CD4-positive, alpha-beta T cell treated with Interleukin-12 subunit alpha and Interleukin-12 subunit beta, for 1 hour (primary cell): ENCODE measurements at places on chromosomes 13 and 19.

DNA sequence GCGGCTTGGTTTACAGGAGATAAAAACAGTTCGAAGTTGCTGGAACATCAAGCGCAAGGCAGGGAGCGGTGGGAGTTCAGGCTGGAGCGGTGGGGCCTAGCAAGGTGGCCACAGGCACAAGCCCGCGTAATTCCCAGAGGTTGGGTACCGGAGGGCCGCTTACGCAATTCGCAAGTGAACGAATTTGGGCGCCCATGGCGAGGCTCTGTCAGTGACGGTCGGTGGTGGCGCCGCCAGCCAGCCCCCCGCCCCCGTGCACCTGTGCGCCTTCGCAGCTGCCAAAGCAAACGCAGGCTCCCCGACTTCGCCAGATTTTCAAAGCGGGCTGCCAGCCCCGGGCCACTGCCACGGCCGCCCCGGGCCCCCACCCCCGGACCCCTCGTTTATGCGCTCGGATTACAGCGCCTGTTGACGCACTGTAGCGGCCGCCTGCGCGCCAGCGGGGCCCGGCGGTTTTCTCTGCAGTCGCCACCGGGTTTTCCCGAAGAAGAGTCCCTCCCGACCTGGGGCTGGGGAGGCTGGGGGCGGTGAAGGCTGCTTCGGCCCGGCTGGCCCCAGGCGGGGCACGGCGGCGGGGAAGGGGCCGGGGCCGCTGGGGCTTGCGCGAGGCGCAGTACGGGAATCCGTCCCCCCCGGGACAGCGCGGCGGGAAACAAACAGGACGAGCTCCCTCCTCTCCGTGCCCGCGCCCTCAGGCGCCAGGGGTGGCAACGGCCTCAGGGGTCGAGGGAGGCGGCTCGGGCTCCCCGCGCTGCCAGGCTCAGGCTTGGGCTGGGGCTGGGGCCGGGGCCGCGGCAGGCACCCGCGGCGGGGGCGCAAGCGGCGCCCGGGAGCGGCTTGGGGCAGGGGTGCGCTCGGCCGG, 709 bp downstream of the N4BP2L1 start:
- peak; percentile 58 for DNase-seq

DNA sequence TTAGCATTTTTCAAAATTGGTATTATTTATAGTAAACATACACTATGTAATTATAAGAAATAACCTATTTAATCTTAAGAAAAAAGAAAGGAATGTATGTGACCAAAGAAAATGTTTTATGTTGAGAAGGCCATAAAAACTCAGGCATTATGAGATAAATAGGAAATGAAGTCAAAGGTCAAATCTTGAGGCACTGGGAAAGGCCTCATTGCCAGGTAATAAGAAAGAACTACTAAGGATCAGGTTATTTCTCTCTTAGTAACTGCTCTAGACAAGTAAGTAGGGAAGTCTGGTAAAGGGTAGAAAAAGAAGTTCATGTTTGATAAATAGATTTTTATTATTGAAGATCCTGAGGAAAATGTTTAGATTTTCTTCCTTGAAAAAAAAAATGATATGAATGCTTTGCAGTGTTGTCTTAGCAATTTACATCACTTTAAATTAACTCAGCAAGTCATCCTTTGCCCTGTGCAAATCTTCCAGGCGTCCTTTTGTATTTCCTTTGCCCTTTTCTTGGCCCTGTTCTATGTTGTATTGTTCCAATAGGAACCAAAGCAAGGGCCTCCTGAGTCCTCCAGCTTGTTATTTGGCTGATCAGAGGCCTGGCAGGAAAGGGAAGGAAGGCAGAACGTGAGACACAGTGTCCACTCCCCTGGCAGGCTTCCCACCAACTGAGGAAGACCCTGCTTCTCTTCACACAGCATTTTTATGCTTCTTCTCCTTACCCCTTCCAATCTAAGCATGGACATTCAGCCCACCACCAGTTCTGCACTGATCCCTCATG, 260.4 kb upstream of the MIR17HG start:
- no peak for DNase-seq

DNA sequence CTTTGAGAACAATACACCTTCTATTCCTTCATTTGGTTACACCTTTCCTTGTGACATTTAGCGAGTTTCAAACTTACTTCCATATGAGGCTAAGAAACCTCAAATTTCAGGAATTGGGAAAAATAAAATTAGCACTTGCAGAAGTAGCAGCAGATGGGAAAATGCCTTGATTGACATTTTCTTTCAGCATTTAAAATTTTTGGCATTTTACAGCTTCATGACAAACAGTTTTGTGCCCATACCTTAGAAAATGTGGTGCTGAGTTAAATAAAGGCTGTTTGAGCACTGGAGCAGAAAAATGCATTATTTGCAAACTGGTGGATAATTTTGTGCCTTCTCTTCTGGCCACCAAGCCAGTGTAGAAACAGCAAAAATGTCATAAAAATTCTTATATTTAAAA, 95.4 kb downstream of the PCDH17 start:
- no peak for DNase-seq

GRCh38 chr19:8630796-8631424, 477 bp downstream of the NFILZ start:
- DNase-seq, result no peak

DNA sequence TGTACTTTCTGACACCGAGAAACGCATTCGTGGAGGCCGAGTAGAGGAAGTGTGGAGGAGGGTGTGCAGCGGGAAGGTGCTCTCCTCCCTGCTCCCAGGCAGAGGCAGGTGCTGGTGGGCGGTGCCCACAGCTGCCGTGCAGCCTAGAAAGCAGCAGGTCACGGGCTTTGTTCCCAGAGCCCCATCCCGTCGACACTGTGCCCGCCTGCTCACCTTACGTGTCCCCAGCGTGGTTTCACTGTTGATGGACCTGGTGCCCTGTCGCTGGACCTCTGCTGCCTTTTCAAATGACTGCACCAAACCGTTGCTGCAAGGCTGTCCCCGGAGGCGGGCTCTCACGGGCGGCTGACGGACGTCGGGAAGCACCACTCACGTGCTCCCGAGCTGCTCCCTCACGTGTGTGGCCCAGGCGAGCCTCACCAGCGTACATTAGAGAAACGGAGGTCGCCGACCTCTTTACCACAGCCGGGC, 20.8 kb downstream of the PLEKHJ1 start:
- DNase-seq, result peak; percentile 44

DNA sequence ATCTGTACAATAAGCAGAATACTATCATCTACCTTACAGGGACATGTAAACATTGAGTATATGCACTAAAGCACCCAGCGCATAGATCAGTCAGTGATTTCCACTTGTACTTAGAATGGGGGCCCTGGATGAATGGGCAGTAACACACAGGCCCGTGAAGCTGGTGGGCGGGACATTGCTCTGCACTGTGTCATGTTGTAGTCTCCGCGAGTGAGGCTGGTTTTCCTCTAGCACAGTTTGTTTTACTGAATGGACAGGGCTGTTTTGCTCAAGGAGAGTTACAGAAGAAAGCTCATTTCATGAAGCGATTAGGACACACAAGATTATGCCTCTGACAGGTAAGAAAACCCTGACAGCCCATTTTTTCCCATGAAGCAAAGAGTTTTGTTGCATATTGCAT, 86.4 kb upstream of the SOX21 start:
- DNase-seq, result no peak

GRCh38 chr19:51535535-51535934, 4.1 kb upstream of the SIGLEC6 start:
- no peak for DNase-seq

- peak; percentile 57 for DNase-seq
Measured at GRCh38 chr19:40687525-40688016, 2.9 kb downstream of the NUMBL start.

GRCh38 chr13:52395704-52396103, 10.3 kb downstream of the THSD1 start:
- DNase-seq, result no peak

GRCh38 chr19:41951686-41952172, 7.4 kb downstream of the RABAC1 start:
- DNase-seq, result peak; percentile 86

GRCh38 chr19:1025960-1026782, at the start of gene CNN2:
TSS of gene CNN2 (plus strand) at chr19:1026608. CDS start at chr19:1026662, 54 bp downstream.
- DNase-seq, result peak; percentile 66

- DNase-seq, result no peak
Measured at GRCh38 chr19:20669263-20669662, 7.9 kb upstream of the ZNF626 start.

DNA sequence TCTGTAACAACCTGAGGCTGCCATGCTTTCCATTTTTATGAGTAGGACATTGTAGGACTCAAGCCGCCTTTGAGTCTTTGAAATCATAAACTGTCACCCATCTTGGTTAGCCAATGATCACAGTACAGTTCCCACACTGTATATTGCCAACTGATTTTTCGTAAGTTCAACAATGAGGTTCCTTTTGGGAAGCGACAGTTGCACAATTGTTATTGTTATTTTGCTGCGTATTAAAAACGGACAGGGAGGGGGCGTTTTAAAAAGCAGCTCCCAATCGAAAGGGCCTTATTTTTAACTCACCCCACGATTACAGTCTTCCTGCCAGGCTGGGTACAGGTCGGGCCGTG, 601 bp downstream of the SLC46A3 start:
- DNase-seq, result no peak

DNA sequence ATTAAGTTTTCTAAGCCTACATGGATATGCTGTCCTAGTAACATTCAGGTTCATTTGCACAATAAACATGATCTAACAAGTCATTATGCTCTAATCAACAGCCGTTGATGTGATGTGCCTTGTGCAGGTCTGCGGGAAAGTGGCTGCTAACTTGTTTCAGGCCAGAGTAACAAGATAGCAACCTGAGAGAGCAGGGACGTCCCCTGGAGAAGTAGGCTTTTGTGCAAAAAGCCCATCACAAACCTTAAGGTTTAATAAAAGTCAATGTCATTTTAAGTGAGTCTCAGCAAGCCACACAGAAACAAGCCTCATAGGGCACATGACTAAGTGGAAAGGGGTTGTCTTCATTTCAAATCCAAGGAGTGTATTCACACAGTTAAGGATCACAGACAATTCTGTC, 17.6 kb downstream of the FOXO1 start:
- DNase-seq, result no peak

DNA sequence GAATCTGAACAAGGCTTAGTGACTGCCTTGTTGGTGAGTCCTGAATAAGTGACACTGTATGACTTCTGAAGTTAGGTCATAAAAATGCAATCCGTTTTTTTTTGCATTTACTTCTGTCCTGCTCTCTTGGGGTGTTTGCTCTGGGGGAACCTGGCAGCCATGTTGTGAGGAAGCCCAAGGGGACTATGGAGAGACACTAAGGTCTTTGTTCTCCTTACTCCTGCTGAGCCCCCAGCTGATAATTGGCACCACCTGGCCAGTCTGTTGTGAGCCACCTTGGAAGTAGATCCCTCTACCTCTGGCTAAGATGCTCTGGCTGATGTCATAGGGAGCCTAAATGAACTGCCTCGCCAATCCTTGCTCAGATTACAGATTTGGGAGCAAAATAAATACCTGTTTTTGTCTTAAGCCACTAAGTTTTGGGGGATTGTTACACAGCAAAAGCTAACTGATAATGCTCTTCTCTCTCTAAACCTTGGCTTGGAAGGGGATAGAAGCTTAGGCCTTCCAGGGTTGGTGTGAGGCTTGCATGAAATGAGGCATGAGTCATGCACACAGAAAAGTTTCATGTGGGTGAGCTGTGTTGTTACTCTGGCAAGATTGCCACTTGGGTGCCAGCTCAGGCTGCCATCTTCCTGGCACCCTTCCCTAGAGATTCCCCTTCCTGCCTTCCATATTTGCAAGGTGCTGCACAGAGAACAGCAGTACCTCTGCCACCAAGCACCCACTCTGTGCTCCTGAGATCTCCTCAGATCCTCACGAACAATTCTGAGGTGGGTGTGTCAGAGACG, 10.1 kb downstream of the TUBB4A start:
- no peak for DNase-seq

GRCh38 chr13:106507560-106508274, 27.7 kb downstream of the EFNB2 start:
- DNase-seq, result no peak

DNA sequence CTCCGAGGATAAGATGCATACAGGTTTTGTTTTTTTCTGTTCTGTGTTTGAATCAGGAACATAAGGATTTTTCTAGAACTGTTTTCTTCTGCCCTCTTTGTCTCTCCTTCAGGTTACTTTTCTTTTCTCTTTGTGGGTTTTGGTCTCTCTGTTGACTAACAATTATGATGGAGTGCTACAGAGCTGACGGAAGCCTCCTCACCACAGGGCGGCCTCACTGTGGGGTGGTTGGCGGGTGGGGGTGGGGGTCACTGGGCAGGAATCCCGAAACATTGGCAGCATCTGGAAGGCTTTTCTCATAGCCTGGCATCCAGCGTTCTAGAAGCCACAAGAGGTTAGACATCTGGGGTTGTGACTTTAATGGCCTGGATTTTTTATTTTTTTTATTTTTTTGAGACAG, 12.0 kb upstream of the MATK start:
- peak; percentile 61 for DNase-seq

DNA sequence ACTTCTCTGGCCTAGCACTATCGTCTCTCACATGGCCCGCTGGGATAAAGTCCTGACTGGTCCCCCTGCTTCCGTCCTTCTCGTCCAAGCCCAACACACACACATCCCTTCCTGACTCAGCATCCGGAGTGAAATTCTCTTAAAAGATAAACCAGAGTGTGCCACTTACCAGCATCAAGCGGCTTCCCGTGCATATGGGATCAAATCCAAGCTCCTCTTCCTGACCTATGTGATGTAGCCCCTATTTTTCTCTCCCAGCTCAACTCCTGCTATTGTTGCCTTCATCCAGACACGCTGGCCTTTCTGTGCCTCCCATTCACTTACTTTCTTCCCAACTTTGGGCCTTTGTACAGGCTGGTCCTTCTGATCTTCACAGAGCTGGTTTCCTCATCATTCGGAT, 530.4 kb downstream of the DIAPH3 start:
- DNase-seq, result no peak

DNA sequence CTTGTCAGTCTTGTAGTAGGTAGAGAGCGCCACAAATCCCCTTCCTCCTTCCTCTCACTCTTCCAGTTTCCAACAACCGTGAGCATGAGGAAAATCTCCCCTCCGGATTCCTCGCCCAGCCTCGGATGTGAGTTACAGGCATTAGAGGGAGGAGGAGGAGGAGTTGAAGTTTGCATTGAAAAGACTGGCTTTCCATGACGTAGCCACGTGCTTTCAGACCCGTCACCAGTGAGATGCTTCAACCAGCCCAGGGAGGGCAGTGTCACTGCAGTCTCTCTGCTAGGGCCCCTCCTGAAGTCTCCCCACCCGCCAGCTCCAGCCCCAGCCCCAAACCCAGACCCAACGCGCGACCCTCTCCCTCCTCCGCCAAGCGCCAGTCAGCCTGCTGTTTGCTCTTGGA, 442 bp upstream of the FGF14 start:
- DNase-seq, result no peak

- no peak for DNase-seq
Measured at GRCh38 chr13:21777166-21777565, 106.3 kb downstream of the FGF9 start.

- DNase-seq, result no peak
Measured at GRCh38 chr13:91805605-91806004, 407.2 kb downstream of the GPC5 start.

DNA sequence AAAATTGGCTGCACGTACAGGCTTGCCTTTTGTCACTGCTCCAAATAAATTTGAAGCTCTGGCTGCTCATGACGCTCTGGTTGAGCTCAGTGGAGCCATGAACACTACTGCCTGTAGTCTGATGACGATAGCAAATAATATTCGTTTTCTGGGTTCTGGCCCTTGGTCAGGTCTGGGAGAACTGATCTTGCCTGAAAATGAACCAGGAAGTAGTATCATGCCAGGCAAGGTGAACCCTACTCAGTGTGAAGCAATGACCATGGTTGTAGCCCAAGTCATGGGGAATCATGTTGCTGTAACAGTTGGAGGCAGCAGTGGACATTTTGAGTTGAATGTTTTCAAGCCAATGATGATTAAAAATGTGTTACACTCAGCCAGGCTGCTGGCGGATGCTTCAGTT, 16.1 kb upstream of the AKAP11 start:
- no peak for DNase-seq

GRCh38 chr19:1066748-1067340, at the start of gene ARHGAP45:
TSS of gene ARHGAP45 (plus strand) at chr19:1067167. CDS start at chr19:1067406, 239 bp downstream.
- DNase-seq, result peak; percentile 90
